ENCODE measurements at places on chromosomes 7 and 10.

- no peak for DNase-seq
These were observed 170.0 kb downstream of the PRKG1 start for GRCh38 chr10:51244309-51244708.

DNA sequence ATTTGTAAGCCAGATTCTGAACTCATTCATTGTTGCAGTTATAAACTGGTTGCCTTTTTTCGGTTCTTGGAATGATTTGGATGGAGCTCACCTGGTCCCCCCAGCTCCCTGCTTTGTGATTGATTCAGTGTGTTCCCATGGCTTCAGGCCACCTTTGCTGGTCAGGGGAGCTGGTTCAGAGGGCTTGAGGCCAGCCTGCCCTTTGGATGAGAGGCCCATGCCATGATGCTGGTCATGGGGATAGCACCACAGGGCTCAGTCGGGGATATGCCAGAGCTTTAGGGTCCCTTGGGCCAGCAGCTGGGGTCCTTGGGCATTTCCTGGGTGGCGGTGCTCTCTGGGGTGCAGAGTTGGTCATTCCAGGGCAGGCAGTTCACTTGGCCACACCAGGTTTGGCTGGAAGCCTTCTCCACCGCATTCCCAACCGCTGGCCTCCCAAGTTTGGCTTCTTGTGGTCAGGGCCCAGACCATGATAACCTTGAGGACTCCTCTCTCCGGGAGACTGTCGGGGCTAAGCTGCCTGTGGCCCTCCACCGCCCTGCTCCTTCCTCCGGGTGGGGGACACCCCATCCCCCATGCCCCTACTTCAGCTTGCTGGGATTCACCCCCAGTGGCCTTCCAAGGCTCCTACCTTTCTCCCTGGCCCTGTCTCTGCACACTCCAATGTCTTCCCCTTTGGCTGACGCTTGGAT is 65.1 kb downstream of the MGMT start:
- no peak for DNase-seq

DNA sequence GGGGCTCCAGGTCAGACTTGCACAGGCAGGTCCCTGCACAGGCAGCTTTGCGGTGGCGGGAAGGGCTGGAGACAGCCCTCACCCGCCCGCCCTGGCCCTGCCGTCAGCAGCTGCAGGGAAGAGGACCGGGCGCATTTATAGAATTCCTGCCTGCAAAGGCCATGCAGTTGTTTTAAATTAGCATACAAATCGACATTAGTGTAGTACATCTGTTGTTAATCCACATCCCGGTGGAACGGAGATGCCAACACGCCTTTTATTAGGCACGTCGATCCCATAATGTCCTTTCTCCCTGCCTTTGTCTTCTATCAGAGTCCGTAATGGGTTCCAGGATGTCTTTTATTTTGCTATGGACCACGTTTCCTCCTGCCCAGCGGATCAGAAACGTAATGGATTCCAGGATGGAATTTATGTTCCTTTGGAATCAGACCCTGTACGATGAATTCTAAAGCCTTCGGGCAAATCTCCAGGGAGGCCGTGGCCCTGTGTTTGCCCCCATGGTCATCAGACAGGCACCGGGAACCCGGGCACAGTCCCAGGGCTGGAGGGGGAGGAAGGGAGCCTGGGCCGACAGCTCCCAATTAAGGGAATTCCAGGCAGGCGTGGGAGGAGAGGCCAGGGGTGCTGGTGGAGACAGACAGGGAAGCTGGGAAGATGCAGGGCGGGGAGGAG is 123.9 kb downstream of the COL26A1 start:
- DNase-seq = no peak

GRCh38 chr10:33260403-33261149 is 73.9 kb downstream of the NRP1 start:
- no peak for DNase-seq

GRCh38 chr10:12897278-12897677 is 104.2 kb downstream of the CCDC3 start:
- no peak for DNase-seq

DNA sequence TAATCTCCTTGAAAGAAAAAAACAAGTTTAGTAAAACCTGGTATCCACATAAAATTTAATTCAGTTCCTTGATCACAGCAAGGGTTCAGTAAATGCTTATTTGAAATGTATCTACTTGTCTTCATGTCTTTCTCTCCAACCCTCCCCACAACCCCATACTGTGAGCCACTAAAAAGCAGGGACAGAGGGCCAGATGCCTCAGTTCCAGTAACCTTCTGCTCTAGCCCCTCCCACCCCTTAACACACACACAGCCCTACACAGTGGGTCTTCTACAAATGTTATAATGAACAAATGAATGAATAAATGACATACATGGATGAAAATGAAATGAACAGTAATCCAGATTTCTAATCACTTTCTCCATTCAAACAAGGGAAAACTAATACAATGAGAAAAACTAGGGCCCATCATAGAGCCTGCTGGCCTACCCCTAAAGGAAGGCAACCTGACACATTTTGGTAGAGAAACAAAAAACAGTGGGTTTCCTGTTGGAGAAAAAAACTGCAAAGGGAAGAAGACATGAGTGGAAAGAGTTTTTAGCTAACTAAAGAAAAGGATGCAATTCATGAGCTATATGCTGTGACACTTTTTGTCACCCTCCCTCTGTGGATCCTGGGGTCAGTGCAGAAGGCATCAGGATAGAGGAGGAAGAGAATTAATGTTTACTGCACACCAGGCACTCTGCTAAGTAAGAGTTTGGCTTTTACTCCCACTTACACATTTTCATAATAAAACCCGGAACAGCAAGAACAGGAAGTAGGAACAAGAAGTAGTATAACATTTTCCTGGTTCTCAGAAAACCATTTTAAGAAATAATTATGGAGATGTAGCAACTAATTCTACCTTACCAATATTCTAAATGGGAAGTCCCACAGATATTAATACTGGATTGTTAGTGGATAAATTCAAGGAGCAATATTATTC is 38.1 kb downstream of the ELMO1 start:
- DNase-seq = no peak

- no peak for DNase-seq
These were observed 3.6 kb downstream of the SMARCD3 start for GRCh38 chr7:151244841-151245346.

DNA sequence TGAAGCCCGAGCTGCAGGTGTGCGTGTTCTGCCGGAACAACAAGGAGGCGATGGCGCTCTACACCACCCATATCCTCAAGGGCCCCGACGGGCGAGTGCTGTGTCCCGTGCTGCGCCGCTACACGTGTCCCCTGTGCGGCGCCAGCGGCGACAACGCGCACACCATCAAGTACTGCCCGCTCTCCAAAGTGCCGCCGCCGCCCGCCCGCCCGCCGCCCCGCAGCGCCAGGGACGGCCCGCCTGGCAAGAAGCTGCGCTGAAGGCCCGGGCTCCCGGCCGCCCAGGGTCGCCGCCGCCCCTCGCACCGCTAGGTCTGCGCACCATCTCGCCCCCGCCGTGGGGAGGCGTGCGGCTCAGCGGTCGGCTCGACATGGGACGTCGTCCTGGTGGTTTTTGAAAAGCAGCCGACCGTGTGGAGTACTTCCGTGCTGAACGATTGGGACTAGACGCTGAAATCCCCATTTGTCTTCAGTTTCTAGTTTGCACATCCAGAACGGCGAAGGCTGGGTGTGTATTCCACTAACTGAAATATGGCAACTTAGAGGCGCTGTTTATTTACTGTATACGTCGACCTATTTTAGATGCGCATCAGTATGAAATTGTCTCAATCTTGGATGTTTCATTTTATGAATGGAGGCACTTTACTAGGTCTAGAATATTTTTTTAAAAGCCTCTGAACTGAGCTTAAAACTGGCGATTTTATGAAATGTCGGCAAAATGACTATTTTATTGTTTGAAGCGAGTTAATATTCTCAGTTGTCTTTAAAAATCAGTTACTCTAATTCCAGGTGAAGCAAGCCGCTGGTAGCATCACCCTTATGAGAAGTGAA is 1.1 kb downstream of the NANOS1 start:
- DNase-seq = no peak

DNA sequence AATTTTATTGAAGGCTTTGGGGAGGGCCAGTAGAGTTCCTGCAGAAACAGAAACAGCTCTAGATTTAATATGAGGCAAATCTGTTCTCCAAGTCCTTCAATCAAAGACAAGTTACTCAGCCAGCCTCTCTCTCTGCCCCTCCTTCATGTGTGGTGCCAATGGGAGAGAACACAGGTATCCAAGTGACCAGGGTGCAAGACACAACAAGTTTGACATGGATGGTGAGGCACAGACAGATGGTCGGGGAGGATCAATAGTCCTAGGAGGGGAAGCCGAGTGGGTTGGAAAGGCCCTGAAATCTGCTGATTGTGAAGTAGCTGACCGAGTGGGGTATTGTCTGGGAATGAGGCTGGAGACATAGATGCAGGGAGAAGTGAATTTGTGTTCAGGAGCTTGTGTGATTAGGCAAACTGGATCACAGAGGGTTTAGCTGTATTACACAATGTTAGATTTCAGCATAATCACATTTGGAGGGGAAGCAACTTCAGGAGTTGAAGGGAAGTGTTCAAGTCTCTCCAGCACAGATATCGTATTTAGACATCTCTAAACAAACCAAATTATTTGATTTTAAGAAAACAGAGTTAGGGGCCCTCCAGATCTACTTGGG is 1.5 kb downstream of the GIMAP1 start:
- DNase-seq = no peak

DNA sequence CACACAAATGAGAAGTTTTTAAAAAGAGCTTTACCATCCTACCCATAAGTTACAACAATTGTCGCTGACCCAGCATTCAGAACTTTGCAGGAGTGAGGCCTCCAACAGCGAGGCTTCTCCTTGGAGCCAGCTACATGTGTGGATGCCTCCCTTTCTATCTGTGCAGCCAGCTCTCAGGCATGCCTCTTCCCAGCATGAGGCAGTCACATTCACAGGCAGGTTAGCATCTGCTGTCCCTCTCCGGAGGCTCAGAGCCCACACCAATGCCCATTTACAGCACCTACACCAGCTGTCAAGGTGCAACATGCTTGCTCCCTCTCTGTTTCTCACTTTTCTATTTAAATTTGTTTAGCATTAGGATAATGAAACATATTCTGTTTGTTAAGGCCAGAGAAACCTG is 278.7 kb upstream of the PODXL start:
- no peak for DNase-seq

GRCh38 chr7:98418636-98419315 is 17.9 kb upstream of the BAIAP2L1 start:
- DNase-seq = no peak

- no peak for DNase-seq
These were observed 18.3 kb downstream of the SGMS1 start for GRCh38 chr10:50605269-50605950.

DNA sequence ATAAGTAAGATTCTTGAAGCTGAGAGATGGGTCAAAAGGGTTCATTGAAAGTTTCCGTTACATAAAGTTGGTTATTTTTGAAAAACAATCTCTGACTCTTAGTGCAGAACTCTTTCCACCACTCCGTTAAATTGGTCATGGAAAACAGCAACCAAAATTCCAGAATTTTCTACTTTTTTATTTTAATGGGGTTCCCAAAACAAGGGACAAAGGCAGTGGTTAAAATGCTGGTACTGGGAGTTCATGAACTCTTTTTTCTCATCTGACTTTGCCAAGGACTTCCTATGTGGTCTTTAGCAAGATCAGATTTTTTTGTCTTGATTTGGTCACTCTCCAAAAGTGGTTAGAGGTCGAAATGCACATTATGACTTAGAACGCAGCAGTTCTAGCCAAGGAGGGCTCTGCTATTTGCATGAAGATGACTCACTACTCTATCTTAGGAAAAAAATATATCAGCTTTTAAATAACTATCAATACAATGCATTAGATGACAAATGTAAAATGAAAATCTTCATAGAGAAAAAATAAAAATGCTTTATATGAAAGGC is 145.7 kb downstream of the REEP3 start:
- no peak for DNase-seq

DNA sequence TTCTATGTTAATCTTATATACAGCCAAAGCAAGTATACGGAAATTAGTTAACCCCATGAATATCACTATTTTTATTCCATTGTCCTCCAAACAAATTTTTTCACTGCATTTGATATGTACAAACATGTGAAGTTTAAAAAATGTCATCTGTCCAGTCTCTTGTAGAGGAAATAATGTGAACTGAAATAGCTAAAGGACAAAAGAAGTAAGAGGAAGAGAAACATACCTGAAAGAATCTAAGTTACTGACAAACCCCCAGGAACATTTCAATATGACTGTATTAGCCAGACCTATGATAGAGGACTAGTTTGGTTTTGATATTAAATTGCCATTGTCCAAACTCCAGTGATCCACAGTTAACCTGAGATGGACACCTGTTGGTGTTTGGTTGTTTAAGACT is 80.6 kb downstream of the NRCAM start:
- no peak for DNase-seq

GRCh38 chr10:53886325-53887300 is 914.4 kb downstream of the PCDH15 start:
- no peak for DNase-seq

- no peak for DNase-seq
These were observed 109.3 kb downstream of the CPEB3 start for GRCh38 chr10:92181575-92181974.

GRCh38 chr10:88253-88652 is 39.2 kb upstream of the TUBB8 start:
- DNase-seq = no peak

DNA sequence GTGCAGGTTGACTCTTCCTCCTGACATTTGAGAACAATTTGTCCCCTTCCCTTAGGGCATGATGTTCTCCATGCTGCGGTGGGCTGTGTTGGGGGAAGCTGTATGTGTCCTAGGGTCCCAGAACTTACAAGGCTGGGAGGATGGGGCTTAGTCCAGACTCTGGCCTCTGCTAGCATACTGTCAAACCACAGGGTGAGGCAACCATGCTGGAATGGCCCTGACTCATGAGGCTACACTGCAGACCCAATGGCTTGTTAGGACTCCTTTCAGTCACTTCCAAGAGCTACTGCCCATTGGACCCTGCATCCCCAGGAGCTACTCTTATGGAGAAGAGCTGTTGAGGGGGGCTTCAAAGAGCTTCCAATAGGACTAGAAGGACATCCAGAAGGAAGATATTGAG is 20.1 kb upstream of the FAM170B start:
- no peak for DNase-seq

DNA sequence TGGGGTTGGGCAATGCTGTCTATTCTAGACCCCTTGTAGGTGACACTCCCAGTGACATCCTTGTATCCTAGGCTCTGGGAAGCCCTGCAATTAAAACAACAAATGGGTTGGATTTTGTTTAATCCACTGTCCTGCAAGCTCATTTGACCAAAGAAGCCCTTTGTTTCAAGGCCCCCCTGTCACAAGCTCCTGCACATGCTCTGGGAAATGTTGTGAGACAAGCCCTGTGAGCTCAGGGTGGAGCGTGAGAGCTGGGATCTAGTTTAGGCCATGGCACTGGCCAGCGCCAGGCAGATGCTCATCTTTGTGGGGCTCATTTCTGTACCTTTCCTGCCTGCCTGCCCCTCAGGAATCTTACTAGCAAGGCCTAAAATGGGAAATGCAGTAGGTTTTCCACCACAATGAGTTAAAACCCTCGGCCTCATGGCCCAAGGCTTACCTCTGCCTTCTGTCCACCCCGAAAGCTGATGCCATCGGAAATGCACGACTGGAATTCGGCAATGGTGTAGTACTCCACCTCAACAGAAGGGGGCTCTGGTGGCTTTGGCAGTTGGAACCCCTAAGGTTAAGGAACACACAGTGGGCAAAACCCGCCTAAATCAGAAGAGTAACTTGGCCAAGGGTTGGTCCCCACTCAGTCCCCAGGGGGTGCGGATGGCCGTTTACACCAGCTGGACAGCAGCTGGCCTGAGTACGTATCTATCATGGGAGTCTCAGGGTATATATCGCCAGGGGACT is 112.0 kb downstream of the NEURL1 start:
- DNase-seq = no peak

- DNase-seq = no peak
These were observed 32.5 kb upstream of the SEPTIN7 start for GRCh38 chr7:35768346-35768745.

All from coronary artery (tissue), 2 donors.